RPMI7951 (cell line): ENCODE measurements at places on chromosomes 12 and 14.

DNA sequence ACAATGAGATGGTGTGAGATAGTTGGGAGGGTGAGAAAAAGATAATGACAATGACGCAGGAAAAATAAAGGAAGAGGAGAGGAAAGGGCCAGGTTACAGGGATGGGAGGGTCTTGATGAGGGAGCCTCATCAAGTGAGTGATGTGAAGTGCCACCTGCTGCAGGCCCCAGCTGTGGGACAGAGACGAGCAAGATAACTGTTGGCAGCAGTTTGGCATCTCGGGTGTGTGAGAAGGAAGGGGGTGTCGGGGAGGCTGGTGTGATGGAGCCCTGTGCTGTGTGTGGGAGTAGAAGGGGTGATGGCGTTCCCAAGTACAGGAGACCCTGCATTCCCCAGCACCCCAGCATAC, 11.4 kb upstream of the TAC3 start:
- no peak for DNase-seq

DNA sequence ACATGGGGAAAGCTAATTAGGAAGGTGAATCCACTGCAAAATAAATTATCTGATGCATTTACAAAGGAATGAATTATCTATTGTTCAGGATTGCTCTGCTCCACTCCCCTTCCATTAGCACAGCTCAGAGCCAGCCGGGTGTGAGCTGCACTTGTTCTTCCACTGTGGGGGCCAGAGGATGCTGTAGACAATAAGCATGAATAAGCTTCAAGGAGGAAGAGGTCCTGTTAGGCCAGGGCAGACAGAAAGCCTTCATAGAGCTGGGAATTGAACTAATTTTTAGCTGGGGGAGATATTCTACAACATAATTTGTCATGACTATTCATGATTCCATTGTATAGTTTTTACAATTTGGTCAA, 137.6 kb upstream of the MAX start:
- no peak for DNase-seq

DNA sequence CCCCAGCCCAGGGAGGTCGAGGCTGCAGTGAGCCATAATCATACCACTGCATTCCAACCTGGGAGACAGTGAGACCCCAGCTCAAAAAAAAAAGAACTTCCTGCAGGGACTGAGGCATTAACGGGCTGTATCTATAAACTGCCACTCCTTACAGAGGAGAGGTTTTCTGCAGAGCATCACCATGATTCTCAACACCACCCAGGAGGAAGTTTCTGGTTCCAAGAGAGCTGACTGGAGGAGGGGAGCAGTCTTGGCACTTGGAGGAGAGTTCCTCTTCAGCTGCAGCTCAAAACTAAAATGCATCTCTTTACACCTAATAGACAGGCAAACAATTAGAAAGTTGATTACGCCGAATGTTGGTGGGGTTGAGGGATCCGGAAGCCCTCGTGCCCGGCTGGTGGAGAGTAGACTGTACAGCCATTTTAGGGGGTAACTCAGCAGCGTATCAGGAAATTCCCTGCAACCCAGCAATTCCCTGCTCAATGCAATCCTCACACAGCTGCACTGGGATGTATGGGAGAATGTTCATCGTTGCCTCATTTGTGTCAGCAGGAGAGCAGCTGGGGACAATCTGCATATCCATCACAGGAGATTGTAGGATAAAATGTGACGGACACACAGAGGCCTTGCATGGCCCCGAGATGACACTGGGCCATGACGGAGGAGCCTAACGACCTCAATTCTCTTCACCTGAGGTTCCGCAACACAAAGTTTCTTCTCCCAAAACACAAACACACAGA, 36.6 kb downstream of the ACTN1 start:
- DNase-seq: no peak

DNA sequence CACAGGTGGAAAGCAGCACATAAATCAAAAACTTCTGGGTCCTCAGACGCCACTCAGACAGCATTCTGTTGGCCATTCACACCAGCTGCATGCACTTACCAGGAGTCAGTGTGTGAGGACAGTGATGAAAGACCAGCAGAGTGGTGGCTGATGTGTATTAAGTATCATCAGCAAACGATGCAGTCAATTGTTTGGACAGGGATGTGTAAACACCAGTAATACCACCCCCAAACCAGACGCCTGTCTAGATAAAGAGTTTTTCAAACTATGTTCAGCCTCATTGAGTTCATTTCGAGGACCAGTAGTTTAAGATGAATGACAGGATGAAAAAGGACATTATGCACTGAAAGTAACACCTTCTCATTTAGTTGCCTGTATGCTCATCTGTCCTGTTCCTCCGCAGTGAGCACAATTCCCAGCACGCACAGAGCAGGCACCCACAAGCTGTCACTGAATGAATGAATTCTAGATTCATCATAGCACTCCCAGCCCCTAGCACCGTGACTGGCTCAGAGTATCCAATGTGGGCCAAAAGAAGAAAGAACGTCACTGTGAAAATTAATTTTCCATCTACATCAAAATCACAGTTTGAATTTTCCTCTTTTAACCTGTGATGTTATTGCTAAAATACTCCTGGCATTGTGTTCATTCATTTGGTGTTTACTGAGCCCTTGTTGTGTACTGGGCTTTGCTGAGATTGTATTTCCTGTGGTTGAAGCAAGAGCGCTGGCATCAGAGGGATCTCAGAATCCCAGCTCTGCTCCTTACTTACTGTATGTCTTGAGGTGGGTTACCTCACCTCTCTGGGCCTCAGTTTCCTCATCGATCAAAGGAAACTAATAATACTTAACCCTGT, 124.8 kb upstream of the NOS1 start:
- no peak for DNase-seq

GRCh38 chr14:72664651-72665050, 229.2 kb downstream of the DPF3 start:
- no peak for DNase-seq

GRCh38 chr12:125172231-125172850, 107.1 kb downstream of the AACS start:
- no peak for DNase-seq

DNA sequence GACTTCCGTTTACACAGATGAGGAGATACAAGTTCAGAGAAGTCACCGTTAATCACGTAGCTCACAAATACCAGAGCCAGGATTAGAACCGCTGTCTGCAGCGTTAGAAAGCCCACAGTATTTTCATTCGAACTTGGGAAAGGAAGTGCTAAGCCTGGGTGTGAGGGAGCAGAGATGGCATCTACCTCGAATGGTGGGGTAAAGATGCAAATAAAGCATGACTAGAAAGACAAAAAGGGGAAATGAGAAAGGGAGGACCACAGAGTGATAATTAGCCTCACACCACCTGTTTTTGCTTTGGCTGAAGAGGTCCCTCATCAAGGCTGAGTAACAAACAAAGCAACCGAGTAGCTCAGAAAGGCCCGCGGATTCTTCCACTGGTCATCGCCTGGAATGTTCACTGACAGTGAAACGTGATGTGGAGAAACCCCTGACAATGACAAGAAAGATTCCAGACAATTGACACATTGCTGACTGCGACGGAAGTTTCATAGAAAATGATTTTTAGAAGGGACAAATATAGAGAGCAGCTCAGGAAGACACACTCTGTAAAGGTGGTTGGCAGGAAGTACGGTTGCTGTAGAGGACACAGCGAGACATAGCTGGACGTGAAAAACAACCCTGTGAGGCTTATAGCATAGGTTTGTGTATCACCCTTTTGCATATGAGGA, 31.5 kb upstream of the BHLHE41 start:
- no peak for DNase-seq

- no peak for DNase-seq
These were observed 56.2 kb downstream of the TSPAN9 start for GRCh38 chr12:3133405-3133783.

GRCh38 chr14:74579447-74580274, 32.4 kb downstream of the LTBP2 start:
- peak; percentile 80 for DNase-seq

GRCh38 chr12:14948672-14949071, 10.3 kb upstream of the ERP27 start:
- DNase-seq: peak; percentile 90

- DNase-seq: no peak
These were observed 53.4 kb upstream of the EVL start for GRCh38 chr14:100011628-100012325.
